Karpas-422 (cell line): ENCODE measurements at places on chromosomes 6 and 20. TPM values are rescaled to one million over a fixed set of nuclear protein-coding genes. Genes with fewer than 3 reads are reported as not detected.

PNPLA1 gene
- not detected in 2 replicates for total RNA-seq

BTN1A1 gene
- total RNA-seq, result 0.22 TPM in 1 of 2 replicates, not detected in the other

TFAP2B gene
- total RNA-seq, result not detected in 2 replicates

DNA sequence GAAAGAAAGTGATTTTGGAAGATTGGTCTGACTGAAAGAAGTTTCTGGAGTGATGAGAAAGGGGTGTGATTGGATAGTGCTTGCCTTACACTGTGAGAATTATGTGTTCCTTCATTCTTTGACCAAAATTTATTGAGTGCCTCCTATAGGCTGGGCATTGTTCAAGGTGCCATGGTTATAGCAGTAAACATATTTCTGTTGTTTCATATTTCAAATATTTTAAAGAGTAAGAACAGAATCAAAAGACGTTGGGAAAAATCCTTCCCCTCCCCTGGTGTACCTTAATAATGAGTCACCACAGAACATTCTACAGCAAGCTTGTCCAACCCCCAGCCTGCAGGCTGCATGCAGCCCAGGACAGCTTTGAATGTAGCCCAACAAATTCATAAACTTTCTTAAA lies 78.6 kb downstream of the GCLC start:
- peaks cover 14% of the 10 kb centered on the region for H3K4me1 ChIP-seq
- H3K36me3 ChIP-seq, result no peaks in the 10 kb centered on the region
- no peaks in the 10 kb centered on the region for H3K27me3 ChIP-seq
- DNase-seq, result no peak
